ENCODE measurements at places on chromosomes 6 and 20.

DNA sequence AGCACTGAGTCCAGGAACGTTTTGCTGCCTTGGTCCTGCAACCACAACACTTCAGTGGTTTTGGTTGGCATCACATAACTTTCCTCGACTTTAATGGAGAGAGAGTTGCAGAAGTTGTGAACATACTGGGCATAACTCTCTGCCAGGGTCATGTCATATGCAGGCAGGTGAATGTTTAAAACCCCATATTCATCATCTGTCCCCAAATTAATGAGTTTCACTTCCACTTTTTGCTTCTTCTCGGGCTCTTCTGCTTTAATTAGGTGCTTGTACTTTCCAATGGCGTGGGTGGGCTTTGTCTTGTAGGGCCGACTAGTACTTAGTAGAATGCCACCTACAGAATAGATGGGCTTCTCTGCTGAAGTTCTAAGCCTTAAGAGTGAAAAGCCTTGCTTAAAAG, 45.2 kb upstream of the TFAP2A start:
- no peak for DNase-seq

DNA sequence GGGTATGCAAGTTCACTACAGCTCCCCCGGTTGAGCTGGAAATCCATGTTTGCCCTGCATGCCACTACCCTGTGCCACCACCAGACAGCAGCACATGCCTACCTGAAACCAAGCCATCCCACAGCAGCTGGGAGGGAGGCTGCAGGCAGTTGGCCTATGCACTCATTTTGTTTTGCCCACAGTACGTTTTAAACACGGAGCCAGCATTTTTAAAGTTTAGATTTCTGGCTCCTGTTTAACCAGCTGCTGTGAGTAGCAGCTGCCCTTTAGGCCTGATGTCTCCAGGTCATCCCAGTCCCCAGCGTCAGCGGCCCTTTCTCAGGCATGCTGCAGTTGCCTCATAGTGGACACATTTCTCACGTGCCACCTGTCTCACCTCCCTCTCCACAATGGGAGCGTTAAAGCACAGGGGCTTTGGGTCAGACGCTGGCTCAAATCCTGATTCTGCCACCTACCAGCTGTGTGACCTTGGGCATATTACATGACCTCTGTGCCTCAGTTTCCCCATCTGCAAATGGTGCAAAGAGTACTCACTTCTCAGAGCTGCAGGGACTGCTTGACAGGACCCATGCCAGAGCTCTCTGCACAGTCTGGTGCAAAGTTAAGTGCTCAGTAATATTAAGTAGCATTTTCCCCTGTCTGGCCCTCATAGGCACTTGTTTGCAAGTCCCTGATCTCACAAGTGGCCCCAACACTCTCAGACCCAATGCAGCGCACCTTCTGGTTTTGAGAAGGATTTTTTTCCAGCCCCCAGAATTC, 8.2 kb upstream of the UBE2V1 start:
- DNase-seq, result peak; percentile 71

DNA sequence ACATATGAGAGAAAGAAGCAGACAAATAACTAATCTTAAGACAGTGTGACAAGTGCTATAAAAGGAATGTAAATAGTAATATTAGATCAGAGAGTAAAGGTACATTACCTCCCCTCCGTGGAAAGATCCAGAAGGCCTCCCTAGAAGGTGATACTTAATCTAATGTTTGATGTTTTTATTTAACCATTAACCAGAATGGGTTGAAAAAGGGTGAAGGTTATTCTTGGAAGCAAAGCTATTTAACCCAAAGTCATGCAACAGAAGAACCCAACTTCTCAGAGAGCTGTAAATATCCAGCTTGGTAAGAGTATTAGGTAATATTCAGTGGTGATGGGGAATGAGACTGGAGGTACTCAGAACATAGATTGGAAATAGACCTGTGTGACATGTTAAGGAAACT, 68.0 kb upstream of the HIVEP1 start:
- no peak for DNase-seq

- no peak for DNase-seq
These were observed 16.2 kb downstream of the ADGRB3 start for GRCh38 chr6:68651011-68651985.

DNA sequence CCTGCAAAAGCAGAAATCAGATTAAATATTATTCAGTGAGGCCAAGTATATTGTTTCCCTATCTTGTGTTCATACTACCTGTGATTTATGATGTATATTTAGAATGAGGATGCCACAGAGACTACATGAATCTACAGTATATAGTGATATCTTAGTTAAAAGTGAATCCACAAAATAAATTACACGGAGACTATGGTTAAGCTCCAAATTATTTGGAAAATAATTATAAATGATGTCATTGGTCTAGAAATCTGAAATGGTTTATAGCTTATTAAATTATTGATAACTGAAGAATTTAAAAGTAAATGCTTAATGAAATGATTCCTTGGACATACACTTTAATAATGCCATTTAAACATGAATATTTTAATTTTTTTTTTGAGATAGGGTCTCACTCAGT, 4.2 kb upstream of the USP45 start:
- no peak for DNase-seq

DNA sequence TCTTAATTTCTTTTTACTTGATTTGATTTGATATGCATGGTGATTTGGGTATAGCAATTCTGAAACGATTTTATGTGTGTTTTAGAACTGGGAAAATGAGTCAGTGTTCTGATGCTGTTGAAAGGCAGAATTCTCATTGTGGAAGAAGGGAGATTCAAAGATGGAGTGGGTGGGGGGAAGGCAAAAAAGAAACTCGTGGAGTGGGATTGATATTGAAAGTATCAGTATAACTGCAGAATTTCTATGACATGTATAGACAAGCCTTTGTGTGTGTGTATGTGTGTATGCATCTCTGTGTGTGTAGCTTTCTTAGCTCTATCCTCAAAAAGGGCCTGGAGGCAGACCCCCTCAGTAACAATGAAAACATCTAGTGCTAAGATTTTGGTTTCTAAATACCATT, 184.3 kb upstream of the OLIG3 start:
- no peak for DNase-seq

DNA sequence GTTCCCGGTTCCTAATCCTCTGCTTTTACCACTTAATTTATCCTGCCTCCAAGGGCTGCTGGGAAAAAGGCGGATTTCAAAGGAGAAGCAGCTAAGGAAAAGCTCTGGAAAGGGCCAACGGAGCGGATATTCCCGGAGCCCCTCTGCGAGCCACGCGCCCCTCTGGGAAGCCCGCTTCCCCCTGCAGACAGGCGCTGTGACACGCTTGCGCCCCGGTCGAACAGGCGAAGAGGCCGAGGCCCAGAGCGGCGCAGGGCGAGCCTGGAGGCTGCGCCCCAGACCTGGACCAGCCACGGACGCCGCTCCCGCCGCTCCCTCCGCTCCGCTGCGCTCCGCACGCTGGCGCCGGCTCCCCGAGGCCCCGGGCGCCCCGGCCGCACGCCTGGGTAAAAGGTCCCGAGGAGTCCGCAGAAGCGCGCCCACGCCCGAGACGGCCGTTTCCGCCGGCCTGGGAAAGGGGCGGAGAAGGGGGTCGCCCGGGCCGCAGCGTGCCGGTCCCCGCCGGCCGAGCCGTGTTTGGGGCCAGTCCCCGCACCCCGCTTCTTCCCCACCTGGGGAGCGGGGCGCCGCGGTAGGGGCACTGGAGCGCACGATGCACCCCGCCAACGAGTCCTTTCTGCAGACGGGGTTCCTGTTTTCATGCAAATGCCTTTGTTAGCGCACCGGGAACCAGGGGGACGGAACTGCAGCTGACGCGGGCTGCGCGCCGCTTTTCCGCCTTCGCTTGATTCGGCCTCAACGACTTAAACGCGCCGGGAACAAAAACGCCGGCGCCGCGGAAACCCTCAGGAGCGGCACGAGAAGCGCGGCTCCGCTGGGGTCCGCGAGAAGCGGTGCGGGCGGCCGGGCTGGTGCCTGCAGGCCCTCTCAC, 91.9 kb upstream of the SIRPA start:
- DNase-seq, result peak; percentile 35

GRCh38 chr20:47708953-47709833, 76.1 kb downstream of the SULF2 start:
- DNase-seq, result no peak

GRCh38 chr6:107180099-107180498, 64.8 kb upstream of the BEND3 start:
- no peak for DNase-seq

DNA sequence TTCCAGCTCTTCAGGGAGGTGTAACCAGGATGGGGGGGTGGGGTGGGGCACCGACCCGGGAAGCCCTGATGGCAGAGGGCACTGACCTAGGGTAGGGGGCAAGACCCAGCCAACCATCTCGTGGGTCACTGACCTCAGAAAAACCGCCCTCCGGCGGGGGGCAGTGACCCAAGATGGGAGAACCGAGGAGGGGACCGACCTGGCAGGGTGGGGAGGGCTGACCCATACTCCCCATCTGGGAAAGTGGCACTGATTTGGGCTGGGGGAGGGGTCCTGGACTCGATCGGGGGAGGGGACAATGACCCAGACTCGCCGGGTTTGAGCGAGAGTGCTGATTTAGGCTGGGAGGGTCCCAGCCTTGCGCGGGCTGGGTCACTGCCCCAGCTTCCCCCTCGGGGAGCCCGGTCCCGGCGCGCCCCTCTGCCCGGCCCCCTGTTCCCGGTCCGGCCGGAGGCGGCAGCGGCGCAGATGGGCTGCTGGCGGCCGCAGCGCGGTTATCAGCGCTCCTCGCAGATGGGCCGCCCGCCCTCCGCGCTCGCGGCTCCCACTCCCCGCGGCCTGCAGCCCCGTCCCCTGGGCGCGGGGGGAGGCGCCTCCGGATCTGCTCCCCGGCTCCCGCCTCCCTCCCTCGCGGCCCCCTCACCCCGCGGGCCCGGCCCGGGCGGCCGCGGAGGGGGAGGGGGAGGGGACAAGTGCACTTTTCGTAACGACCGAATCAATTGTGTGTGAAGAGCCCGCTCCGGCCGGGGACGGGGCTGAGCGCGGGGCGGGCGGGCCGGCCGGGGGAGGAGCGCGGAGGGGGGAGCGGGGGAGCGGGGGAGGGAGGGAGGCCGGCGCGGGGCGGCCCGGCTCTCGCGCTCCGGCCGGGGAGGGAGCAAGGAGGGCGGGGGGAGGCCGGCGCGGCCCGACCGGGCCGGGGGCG, 2.2 kb downstream of the NOL4L start:
- DNase-seq, result no peak

GRCh38 chr20:57308451-57309271, 20.9 kb upstream of the SPO11 start:
- no peak for DNase-seq

- DNase-seq, result no peak
These were observed 256.1 kb upstream of the PLCB4 start for GRCh38 chr20:8812817-8813216.

GRCh38 chr20:8404912-8405635, 273.0 kb downstream of the PLCB1 start:
- no peak for DNase-seq

- no peak for DNase-seq
These were observed 104.1 kb downstream of the PRIM2 start for GRCh38 chr6:57421503-57421902.

- no peak for DNase-seq
These were observed 34.5 kb upstream of the CST7 start for GRCh38 chr20:24914388-24915241.

DNA sequence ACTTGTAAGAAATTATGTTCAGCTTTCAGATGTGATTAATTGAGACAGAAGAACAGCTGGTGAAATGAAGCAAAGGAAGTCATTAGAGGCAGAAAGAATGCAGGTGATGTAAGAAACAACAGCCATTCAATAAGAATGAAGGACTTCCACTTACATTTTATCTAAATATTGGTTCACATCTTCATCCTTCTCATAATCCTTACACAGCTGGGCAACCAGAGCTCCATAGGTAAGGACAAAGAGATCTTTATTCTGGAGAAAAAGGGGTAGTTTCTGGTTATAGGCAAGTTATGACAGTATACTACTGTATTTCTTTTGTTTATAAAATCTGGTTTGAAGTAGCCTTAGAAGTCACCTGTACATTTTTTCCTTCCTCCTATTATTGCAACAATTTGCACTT, 2.3 kb downstream of the TRAPPC3L start:
- no peak for DNase-seq

- no peak for DNase-seq
These were observed 1.1 kb upstream of the TGM2 start for GRCh38 chr20:38165966-38166702.

DNA sequence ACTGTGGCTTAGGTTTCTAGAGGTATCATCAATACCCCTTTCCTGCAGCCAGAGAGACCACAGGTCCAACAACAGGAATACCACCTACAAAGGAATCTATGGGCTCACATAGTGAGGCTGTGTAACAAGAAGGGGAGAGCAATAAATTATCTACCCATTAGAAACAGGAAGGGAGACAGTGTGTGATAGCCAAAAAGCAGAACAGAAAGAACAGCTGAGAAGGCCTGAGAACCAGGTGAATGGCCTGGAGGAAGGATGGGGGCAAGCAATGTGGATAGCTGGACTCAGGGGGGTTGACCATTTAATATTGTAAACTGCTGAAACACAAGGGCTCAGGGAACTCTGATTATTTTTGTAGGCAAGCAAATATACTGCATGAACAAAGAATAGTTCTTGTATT, 628.2 kb downstream of the COL12A1 start:
- DNase-seq, result no peak

- DNase-seq, result no peak
These were observed 7.0 kb downstream of the SYNGAP1 start for GRCh38 chr6:33426590-33427511.

GRCh38 chr20:57440678-57441509, 49.7 kb downstream of the RBM38 start:
- peak; percentile 89 for DNase-seq

GRCh38 chr6:296151-297122, 4.2 kb downstream of the DUSP22 start:
- DNase-seq, result no peak

DNA sequence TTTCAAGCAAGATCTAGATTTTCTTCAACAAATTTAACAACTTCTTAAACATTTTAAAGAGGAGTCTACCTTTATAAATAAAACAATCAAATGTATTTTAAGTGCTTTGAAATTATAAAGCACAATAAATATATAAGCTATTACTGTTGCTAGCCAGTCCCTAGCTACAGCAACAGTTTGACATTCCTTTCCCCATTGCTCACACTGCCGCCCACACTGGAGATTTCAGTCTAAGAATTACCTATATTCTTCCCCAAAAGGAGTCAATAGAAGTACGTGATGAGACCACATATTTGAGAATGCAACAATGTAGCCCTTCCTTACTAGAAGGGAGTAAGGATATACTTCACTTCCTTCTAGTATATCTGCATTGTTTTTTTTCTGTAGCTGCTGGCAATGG, 65.3 kb upstream of the RNF146 start:
- DNase-seq, result peak; percentile 56
